ENCODE measurements at places on chromosomes 2 and 18.

- no peak for DNase-seq
Measured at GRCh38 chr2:224142397-224143312, 103.6 kb upstream of the SERPINE2 start.

DNA sequence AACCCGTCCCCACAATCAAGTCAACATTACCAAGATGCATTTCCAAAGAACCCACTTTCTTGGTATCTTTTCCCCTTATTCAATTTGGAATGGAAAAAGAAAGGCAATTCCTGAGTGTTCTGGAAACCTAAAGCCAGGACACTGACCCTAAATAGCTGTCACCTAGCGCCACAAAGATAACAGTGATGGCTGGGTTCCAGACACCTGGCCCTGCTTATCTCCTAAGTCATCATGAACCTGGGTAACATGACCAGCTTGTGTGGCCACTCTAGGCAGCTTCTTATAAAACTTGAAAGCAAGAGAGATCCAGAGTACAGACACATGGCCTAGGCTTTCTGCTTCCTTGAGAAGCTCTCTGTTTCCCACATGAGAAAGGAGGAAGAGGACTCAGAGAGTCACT is 95.4 kb downstream of the BOD1L2 start:
- DNase-seq, result no peak

- DNase-seq, result no peak
Measured at GRCh38 chr18:32301976-32302743, 112.3 kb downstream of the MEP1B start.

DNA sequence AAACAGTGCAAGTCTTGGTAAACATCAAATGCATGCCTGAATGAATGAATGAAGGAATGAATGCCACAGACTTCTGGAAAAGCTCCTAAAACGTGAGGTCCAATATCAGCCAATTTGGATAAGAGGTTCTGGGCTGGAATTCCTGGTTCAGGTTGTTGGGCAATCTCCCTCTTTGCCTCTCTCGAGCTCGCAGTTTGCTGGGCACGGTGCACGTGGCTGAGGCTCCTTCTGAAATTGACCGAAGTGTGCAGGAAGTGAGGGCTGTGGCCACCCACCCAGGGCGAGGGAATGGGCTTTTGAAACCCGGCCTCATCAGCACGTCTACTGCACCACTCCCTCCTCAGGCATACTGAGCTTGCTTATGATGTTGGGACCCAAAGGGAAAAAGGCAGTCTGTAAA is 288.8 kb upstream of the HS6ST1 start:
- DNase-seq, result no peak

DNA sequence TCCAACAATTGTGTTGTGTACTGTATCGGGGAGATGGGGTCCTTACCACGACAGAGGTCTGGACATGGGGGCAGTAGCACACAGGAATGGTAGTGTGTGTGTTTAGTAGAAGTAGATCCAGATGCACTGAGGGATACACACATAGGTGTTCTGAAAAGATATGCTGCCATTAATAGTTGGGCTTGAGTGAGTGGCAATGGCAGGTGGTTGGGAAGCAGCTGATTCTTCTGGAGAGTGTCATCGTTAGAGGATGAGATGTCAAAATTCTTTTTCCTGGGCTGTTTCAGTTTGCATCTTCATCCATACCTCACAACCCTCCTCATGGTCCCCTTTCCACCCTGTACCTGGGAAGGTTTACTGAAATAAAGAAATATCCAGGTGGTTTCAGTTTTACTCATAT is 66.6 kb downstream of the UGGT1 start:
- no peak for DNase-seq

Measured in kidney capillary endothelial cell (primary cell).